ENCODE measurements at places on chromosomes 2 and 18. TPM values are rescaled to one million over a fixed set of nuclear protein-coding genes. Genes with fewer than 3 reads are reported as not detected.

HNRNPA3 gene
- total RNA-seq = 63.2 TPM

MERTK gene
- total RNA-seq = 2.4 TPM

SLC9A4 gene
- total RNA-seq = under 0.01 TPM

LOXHD1 gene
- 0.41 TPM for total RNA-seq

NCOA1 gene
- total RNA-seq = 150 TPM

IL1R1 gene
- 0.41 TPM for total RNA-seq

GAREM1 gene
- total RNA-seq = 35.9 TPM

Measured in frontal cortex (tissue), 4 donors.